ENCODE measurements at places on chromosomes 2 and 18.

DNA sequence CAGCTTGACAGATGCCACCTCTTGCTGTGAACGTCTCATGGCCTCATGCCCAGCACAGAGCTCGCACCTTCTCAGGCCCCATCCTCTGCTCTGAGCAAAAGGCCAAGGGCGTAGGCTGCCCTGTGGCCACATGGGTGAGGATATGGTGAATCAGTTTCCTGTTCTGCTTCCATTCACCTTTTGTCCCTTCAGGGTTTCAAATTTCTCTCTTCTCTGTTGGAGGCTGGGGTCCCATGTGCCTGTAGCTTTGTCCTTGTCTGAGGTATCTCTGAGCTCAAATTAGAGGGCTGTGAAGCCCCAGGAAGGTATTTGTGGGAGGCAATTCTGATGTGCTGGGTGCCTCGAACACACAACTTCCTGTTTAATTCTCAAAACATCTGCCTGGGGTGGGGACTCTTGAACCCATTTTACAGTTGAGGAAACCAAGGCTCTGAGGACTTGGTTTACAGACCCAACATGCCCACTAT, 29.0 kb downstream of the ZAP70 start:
- DNase-seq: no peak

DNA sequence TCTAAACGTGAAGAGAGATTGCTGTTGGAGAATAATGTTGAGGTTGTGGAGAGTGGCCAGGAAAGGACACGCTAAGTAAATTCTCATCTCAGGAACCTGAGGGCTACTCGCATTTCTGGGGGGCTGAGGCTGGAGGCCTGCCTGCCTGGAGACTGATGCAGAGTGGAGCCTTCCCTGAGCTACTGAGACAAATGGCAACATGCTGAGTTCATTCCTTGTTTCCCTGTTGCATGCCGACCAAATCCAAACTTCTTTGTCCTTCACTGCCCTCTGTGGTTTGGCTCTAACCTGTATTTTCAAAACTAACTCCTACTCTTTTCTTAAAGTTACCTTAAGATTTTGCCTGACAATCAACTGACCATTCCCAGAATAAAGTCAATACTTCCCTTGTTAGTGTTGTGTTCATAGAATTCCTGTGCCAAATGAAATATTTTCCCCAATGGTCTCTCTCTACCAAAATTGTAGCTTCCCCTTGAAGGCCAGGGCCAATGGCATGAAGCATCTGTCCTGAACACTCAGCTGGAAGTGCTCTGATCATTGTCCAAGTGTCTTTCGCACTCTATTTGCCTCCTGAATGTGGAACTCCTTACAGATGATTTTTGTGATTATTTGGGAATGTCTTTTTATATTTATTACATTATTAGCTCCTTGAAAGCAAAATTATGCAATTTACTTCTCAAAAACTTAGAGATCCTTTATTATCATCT, 1085.6 kb downstream of the SOCS6 start:
- DNase-seq: no peak

DNA sequence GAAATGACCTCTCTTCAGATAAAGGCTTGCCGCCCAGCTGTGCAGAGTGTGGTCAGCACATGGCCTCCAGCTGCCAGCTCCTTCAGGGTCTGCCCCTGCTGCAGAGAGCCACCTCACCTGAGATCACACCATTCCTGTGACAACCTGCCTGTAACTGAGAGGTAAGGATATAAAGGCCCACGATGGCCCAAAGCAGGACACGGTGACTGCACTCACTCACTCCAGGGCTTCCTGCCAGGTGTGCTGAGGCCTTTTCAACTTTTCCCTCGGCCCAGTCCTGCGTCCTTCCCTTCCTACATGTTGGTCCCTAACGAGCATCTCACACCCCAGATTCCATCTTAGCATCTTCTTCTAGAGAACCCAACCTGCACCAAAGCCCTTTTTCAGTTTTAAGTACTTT, 36.2 kb downstream of the ANKRD44 start:
- DNase-seq: no peak

- DNase-seq: no peak
Observed at GRCh38 chr18:29153091-29153490, 976.2 kb upstream of the CDH2 start.

GRCh38 chr2:150346806-150347205, 140.7 kb downstream of the RND3 start:
- DNase-seq: no peak

GRCh38 chr18:60358516-60358915, 14.1 kb downstream of the MC4R start:
- no peak for DNase-seq

Data from Calu3 (cell line).